Aorta (tissue), 5 donors: ENCODE measurements at places on chromosomes 2 and 18. TPM values are rescaled to one million over a fixed set of nuclear protein-coding genes. Genes with fewer than 3 reads are reported as not detected.

Gene ALPP
- total RNA-seq = not detected

DNA sequence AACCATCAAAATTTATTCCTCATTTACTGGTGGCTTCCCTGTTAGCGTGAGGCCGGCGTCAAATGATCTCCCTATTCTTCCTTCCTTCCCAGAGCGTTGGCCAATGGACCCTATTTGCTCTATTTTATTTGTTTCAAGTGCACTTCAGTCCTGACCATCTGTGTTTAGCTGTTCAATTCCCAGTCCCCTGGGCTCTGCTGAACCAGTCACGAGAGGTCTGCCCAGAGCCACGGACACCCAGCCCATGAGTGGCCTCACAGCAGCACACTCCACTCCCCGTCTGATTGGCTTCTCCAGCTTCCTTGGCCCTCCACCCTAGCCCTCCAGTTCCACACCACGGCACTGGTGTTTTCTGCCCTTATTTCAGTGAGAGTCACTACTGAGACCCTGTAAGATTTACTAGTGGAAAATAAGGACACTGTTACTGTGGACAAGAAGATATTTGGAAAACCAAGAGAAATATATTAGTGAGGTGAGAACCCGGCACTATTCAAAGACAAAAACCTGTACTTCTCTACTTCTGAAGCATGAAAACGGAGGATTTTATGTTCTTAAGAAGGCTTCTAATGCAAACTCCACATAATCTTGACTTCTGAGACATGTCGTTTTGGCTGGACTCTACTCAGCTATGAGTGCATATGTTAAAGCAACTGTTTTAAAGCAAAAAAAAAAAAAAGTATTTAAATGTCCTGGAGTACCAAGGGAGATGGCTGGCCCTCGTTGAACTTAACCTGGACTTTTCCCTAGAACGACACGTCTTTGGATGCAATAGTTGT, 86.6 kb downstream of the COL6A3 start:
- H3K4me3 ChIP-seq = no peak overlapping the region
- H3K27me3 ChIP-seq = no peaks in the 10 kb centered on the region
- no peak overlapping the region for H3K27ac ChIP-seq
- no peak for DNase-seq
- H3K36me3 ChIP-seq = no peaks in the 10 kb centered on the region

Gene POTEJ
- total RNA-seq = not detected

Gene ETAA1
- total RNA-seq = 11.7 TPM

Gene SLC23A3
- 7.3 TPM for total RNA-seq

- H3K4me1 ChIP-seq = no peaks in the 10 kb centered on the region
- no peak overlapping the region for H3K4me3 ChIP-seq
- no peaks in the 10 kb centered on the region for H3K27me3 ChIP-seq
- H3K27ac ChIP-seq = no peak overlapping the region
- no peak for DNase-seq
Observed at GRCh38 chr2:4715065-4715464, 977.1 kb upstream of the SOX11 start.

- no peak overlapping the region for H3K4me3 ChIP-seq
- DNase-seq = no peak
- no peaks in the 10 kb centered on the region for H3K27me3 ChIP-seq
Observed at GRCh38 chr18:48886520-48887293, 64.1 kb downstream of the SMAD7 start.

GRCh38 chr2:74119339-74119738, 28.4 kb downstream of the BOLA3 start:
- H3K4me1 ChIP-seq = no peaks in the 10 kb centered on the region
- H3K4me3 ChIP-seq = no peak overlapping the region
- no peak overlapping the region for H3K27ac ChIP-seq
- no peaks in the 10 kb centered on the region for H3K36me3 ChIP-seq
- no peak for DNase-seq

Gene CYS1
- 11.4 TPM for total RNA-seq

Gene SCN2A
- 0.63 TPM for total RNA-seq

DNA sequence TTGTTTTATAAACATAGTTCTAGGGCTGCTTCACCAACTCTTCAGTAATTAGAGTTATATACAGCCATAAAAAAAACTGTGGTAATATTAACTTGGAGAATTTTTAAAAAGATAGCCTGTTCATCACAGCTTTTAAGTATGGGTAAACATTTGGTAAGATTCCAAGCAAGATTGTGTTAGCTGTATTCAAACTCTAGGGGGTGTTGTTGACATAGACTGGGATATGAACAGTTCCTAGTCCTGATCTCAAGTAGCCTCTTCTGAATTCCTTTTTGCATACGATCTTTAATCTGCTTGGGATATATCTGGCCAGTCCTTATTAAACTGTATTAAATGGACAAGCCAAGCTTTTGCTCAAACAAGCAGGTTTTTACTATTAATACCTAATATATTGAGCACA, 13.4 kb downstream of the NOP58 start:
- no peak overlapping the region for H3K4me3 ChIP-seq
- no peaks in the 10 kb centered on the region for H3K27me3 ChIP-seq
- DNase-seq = no peak
- no peak overlapping the region for H3K27ac ChIP-seq
- H3K36me3 ChIP-seq = no peaks in the 10 kb centered on the region

DNA sequence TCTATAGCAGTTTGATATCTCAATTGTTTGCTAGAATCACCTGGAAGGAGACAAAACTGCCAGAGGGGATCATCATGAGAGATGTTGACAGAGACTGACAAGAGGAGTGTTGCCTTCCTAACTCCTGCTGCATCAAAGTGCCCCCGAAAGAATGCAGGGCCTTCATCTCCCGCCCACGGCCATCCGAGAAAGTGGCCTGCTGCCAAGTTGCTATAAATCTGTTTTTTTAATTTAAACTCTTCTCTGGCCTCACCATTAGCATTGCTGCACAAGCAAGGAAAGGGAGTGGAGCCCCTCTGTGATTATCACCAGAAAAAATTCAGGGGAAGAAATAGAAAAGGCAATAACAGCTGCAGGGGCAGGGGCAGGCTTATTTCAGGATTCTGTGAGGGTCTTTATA, 238.1 kb upstream of the EPHA4 start:
- no peaks in the 10 kb centered on the region for H3K4me1 ChIP-seq
- H3K27me3 ChIP-seq = no peaks in the 10 kb centered on the region
- DNase-seq = no peak
- H3K4me3 ChIP-seq = no peak overlapping the region

Gene FEV
- total RNA-seq = not detected

DNA sequence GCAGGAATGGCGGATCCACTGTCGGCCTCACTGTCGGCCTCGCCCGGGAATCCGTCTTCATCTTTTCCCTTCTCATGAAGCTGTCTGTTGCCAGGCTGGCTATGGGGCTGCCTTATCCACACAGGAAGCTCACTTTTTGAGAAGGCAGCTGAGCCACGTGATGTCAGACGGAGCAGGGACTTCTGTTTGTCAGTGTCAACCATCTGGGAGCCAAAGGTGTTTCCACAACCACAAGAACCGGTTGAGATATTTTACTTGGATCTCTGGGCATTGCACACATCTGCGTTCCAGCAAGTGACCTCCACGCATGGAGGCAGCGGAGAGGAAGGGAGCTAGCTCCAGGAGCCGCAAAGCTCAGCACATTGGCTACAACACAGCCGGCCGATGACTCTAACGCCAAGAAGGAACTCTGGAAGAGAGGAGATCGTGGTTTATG, 27.4 kb upstream of the TAF1B start:
- no peak overlapping the region for H3K4me3 ChIP-seq
- no peaks in the 10 kb centered on the region for H3K36me3 ChIP-seq
- H3K4me1 ChIP-seq = no peaks in the 10 kb centered on the region
- no peak overlapping the region for H3K27ac ChIP-seq
- no peaks in the 10 kb centered on the region for H3K27me3 ChIP-seq

- no peak overlapping the region for H3K4me3 ChIP-seq
- no peaks in the 10 kb centered on the region for H3K36me3 ChIP-seq
- no peaks in the 10 kb centered on the region for H3K27me3 ChIP-seq
- H3K27ac ChIP-seq = no peak overlapping the region
- DNase-seq = no peak
- H3K4me1 ChIP-seq = no peaks in the 10 kb centered on the region
Observed at GRCh38 chr2:53040536-53041229, 726.9 kb upstream of the CHAC2 start.

DNA sequence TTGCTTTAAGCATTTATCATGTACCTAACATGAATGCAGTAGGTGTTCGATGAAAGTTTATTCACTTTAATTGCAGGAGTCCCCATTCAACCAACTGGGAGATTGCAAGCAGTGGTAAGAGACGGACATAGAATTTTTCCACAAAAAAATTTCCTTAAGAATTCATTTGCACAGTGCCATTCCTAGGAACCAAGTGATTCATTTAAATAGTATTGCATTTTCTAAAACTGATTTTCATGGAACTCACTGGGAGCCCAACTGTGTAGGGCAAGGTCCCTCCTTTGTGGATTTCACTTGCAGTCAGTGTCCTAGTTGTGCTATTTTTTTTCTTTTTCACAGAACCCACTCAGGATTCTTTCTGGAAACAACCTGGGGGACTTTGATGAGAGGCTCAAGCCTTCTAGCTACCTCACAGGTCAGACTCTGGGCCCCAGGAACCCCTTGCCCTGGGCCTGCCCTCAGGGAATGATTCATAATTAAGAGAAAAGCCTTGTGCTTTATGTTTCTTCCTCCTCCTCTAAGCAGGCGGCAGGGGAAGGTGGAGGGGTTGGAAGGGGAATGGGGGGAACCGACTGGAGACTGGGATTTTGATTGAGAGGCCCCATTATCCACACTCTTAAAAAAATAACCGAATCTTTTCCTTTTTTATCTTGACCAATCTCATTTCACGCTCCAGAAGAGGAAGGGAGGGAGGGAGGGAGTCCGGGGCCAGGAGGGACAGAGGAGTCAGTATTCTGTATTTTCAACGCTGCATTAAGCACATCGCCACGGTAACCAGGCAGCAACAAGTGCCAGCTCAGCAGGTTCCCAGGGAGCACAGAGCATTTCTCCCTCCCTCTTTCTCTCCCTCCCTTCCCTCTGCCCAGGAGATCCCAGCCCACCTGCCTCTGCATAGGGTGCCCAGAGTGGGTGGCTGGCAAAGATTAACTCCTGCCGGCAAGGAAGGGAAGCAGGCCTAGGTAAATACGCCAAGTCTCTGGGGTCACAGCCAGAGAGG, 51.8 kb downstream of the PSD4 start:
- no peak overlapping the region for H3K4me3 ChIP-seq
- no peak overlapping the region for H3K27ac ChIP-seq
- H3K4me1 ChIP-seq = no peaks in the 10 kb centered on the region

Gene TCF23
- total RNA-seq = 0.39 TPM

DNA sequence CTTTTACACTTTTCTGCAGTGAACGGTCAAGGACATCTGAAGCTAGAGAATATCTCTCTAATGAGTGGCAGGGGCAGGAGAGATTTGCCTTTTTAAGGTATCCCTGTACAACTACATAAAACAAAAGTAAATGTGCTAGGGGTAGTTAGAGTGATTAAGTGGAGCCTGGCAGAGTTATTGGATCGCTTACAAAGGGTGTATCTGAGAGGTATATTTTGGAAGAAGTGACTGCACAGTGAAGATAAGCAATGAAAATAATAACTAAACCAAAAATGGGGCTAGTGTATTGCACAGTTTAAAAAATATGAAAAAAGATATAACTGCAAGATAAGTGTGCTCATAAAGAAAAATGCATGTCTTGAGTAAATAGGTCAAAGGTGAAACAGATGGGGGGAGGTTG, 193.5 kb upstream of the EPC2 start:
- no peaks in the 10 kb centered on the region for H3K36me3 ChIP-seq
- H3K27ac ChIP-seq = no peak overlapping the region
- H3K27me3 ChIP-seq = no peaks in the 10 kb centered on the region
- no peak for DNase-seq

Gene SLC19A3
- total RNA-seq = 2.8 TPM

GRCh38 chr2:236998236-236998635, 87.5 kb upstream of the COPS8 start:
- H3K27ac ChIP-seq = no peak overlapping the region
- DNase-seq = no peak
- H3K27me3 ChIP-seq = no peaks in the 10 kb centered on the region
- no peaks in the 10 kb centered on the region for H3K4me1 ChIP-seq
- H3K36me3 ChIP-seq = no peaks in the 10 kb centered on the region

DNA sequence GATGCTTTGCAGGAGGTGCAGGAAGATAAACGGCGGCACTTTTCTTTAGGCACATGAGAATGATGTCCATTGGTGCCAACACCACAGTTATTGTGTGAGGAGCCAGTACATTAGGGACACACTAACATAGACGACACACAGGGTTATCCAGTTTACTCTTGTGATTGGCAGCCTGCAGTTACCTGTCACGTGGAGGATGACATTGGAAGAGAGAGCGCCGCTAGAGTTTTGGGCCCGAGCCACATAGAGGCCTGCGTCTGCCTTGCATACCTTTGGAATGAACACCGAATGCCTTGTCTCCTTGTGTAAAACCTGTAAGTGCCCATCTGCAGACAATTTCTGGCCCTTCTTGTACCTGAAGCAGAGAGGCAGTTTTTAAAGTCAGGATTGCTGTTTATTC, 26.9 kb upstream of the TTN start:
- no peaks in the 10 kb centered on the region for H3K4me1 ChIP-seq
- H3K27ac ChIP-seq = no peak overlapping the region
- no peak overlapping the region for H3K4me3 ChIP-seq
- H3K27me3 ChIP-seq = no peaks in the 10 kb centered on the region
- H3K36me3 ChIP-seq = no peaks in the 10 kb centered on the region

DNA sequence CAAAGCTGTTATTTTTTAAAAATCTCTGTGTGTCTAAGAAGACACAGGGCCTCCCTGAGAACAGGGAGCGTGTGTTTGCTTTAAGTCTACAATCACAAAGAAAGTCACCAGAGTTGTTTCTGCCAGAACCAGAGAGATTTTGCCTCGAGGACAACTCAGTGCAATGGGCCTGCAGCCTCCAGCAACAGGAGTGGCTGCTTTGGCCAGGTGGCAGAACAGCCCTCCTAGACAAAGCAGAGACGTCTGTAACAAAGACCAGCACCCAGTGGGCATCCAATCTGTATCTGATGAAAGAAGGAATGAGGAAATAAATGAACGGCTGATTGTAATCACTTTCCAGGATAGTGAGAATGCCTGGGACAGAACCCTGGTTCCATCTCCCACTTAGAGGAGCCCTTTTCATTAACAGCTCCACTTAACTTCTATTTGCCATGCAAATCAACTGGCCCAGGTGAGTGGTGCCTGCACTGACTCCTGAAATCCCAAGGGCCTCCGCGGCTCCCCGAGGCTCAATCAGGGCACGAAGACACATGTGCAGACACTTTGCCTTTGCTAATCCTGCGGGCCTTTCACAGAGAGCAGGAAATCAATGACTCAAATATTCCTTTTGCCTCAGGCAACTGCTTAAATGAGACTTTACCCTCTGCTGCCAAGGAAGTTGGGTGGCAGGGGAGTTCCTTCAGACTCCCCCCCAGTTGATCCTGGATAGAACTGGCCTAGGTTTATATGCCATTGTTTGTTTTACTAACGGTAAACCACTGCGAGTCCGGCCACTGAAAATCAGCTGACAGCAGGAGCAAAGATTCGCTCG, 146.5 kb downstream of the CABLES1 start:
- no peak overlapping the region for H3K27ac ChIP-seq
- no peaks in the 10 kb centered on the region for H3K27me3 ChIP-seq
- no peak for DNase-seq
- H3K4me3 ChIP-seq = no peak overlapping the region
- no peaks in the 10 kb centered on the region for H3K36me3 ChIP-seq
- no peaks in the 10 kb centered on the region for H3K4me1 ChIP-seq

Gene TM4SF20
- not detected for total RNA-seq

GRCh38 chr18:9825571-9826073, 60.2 kb upstream of the TXNDC2 start:
- H3K27me3 ChIP-seq = no peaks in the 10 kb centered on the region
- no peak overlapping the region for H3K27ac ChIP-seq
- no peak overlapping the region for H3K4me3 ChIP-seq
- H3K36me3 ChIP-seq = no peaks in the 10 kb centered on the region
- DNase-seq = no peak
